Psoas muscle (tissue), 8 donors: ENCODE measurements at places on chromosomes 13 and 19. TPM values are rescaled to one million over a fixed set of nuclear protein-coding genes. Genes with fewer than 3 reads are reported as not detected.

DNA sequence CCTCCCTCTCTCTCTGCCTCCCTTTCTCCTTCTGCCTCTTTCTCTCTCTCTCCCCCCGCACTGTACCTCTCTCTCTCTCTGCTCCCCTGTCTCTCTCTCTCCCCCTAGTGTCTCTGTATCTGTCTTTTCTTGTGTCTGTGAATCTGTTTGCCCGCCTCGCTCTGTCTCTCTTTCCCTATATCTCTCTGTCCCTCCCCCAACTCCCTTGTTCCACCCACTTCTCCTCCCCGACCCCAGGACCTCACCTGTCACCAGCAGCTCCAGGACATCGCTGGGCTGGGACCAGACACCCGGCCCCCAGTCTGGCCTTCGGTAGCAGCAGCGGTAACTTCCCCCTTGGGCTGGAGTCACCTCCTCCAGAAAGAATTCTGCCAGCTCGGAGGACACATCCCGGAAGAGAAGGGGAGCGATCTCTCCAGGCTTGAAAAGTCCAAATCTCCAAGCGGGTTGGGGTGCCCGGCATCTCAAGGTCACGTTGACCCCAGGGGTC lies 3.9 kb downstream of the OSCAR start:
- no peak for DNase-seq

Gene KCNK6
- 0.39 TPM for polyA plus RNA-seq

DNA sequence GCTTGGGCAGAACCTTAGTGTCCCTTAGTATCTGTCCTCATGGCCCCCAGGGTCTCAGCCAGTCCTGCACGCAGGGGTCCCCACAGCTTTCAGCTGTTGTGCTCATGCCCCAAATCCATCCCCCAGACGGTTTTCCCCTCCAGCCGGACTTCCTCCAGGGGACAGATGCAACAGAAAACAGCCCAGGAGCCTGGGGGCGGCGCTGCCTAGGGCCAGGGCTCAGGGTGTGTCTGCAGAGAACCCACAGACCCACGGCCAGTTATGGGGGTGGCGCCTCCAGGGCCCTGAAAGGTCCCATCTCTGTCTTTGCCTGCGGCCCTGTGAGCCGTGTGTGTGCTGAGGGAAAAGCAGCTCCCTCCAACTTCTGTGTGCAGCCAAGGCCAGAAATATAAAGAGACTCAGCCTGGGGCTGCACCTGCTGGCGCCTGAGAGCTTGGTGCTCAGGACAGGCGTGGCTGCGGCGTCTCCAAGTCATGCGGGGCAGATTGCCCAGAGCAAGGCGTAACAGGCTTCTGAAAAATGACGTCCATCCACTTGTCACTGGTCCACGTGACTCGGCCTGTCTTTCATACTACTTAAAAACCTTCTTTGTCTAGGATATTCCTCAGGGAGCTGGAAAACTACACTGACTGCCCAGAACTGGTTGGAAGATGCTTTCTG lies 22.1 kb upstream of the F7 start:
- peak; percentile 82 for DNase-seq

DNA sequence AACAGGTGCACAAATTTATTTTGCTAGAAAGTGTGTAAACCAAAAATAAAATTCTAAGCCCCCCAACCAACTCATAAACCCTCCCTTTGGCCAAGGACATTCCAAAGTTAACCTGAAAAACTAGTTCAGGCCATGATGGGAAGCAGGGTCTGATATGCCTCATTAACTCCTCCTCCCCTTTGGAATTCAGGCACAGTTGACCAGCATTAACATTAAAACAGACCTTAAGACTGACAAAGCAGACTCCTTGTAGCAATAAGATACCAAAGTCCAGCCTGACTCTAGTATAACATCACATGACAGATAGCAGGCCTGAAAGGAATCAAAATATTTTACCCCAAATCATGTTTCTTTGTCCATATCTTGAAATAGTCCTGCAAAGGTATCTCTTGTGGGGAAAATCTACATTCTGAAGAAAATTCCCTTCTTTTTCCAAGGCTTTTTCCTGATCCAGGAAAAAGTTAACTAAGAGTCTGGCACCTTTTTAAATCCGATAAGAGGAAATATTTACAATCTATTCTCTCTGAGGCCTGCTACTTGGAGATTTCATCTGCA lies 19.7 kb downstream of the NEK5 start:
- DNase-seq = no peak
